ENCODE measurements at places on chromosomes 1 and 21.
A peak's percentile ranks its signal among the peaks of the same experiment; 100 is the strongest.

- no peak for DNase-seq
These were observed 86.4 kb upstream of the CACYBP start for GRCh38 chr1:174913225-174913903.

DNA sequence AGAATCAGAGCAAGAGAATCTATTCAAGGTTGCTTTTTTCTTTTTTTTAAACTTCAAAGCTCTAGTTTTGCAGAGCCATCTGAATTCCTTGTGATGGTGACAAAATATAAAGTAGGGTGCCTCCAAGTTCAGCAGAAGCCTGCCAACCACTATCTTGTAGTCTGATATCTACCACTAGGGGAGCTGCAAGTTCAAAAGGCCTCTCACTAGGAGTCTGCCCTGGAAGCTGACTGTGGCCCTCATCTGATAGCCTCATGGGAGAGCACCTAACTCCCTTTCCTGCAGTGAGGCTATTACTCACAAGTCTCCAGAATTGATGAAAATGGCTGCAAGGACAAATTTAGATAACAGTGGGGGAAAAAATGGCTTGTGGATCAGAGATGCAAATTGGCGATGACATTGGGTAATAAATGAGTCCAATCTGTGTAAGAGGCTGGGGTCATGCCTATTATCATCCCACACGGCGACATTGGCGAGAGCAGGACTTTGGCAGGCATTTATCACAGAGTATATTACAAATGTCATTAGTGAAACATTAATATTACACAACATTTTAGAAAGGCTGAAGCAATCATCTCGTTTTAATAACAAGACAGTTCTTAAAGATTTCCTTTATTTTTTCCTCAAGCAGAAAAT is 10.7 kb upstream of the ZP4 start:
- peak; percentile 17 for DNase-seq

- no peak for DNase-seq
These were observed 221.9 kb downstream of the GIPC2 start for GRCh38 chr1:78267513-78268218.

DNA sequence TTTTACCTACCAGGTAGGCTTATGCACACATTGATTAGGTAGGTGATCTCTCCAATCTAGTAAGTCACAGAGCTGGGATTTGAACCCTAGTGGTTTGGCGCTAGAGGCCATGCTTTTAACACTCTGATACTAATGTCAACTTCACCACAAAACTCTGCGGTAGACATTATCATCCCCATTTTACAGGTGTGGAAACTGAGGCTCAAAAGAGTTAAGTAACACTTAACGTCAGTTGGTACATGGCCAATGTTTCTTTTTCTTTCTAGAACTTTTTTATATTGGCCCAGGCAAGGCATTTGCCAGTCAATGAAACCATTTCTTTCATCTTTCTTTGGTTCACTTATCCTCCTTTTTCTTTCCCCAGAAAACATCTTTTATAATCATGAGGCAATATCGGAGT is 95.9 kb upstream of the KIF26B start:
- DNase-seq, result no peak

GRCh38 chr21:37711836-37712568 is 204.3 kb downstream of the KCNJ6 start:
- peak; percentile 86 for DNase-seq
